ENCODE measurements at places on chromosomes 5 and 9.

DNA sequence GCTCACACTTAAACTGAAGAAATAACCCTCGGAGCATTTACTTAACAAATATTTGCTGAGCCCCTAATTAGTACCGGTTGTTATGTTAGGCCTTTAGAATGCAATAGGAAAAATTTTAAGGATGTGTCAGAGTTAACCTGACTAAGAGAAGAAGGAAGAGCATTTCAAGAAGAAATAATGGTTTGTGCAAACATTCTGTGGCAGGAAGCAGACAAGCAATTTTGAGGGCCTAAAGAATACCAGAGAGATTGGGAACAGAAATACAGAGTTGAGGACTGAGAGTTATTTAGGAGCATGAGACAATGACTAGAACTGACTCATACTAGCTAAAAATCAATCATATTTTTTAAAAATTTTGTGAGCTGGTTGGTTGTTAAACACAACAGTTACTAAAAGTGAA is 218.8 kb downstream of the PRR16 start:
- no peak for DNase-seq

- DNase-seq, result no peak
These were observed 115.5 kb downstream of the SH3GL2 start for GRCh38 chr9:17694336-17694735.

DNA sequence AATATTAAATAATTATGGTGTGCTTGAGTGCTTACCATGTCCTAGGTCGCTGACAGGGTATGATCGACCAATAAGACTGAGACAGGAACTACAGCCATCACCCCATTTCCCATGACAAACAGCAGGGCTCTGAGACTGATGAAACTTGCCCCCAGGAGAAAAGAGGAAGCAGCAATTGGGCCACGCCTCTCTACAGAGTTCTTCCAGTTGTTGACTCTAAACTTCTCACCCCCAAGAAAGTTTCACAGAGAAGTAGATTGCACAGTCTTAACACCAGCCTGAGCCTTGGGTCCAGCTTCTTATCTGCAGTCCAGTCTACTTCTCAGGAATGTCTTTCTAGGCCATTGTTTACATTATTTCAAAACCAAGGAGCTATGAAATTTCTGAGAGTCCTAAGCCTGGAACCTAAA is 182.2 kb upstream of the ANKRD55 start:
- DNase-seq, result peak; percentile 67

DNA sequence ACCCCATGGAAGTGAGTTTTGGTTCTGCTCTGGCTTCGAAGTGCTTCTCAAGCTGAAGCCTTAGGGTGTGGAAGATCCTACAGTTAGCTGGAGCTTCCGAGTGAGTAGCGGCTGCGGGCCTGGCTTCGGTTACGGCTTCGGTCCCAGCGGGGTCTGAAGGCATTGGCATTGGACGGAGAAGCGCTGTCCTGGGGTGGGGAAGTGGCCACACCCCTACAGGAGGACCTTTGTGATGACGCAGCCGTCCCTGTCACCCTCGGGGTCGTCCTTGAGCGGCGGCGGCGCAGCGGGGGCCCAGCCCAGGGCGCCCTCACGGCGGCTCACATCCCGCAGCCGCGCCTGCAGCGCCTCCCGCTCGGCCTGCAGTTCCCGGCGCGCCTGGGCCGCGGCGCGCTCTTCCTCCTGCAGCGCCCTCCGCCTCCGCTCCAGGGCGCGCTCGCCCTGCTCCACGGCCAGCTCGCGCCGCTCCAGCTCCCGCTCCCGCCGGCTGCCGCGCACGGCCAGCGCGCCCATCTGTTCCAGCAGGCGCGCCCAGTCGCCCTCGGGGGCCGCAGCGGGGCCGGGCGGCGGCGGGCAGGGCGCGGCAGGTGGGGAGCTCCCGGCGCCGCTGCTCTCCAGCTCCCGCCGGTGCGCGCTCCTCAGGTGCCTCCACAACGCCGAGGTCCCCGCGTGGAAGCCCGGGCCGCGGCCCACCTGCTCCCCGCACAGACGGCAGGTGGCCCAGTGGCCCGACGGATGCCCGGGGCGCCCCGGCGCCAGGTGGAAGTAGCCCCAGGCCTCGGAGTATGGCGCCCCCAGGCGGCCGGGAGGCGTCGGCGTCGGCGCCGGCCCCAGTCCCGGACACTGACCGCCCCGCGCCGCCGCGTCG is 9.9 kb downstream of the ZBED3 start:
- peak; percentile 72 for DNase-seq

- no peak for DNase-seq
These were observed 453.3 kb downstream of the BNC2 start for GRCh38 chr9:16417161-16417560.

- DNase-seq, result no peak
These were observed 13.9 kb downstream of the ZNF346 start for GRCh38 chr5:177036443-177036842.

GRCh38 chr9:109186857-109187520 is 19.9 kb upstream of the FRRS1L start:
- DNase-seq, result no peak

DNA sequence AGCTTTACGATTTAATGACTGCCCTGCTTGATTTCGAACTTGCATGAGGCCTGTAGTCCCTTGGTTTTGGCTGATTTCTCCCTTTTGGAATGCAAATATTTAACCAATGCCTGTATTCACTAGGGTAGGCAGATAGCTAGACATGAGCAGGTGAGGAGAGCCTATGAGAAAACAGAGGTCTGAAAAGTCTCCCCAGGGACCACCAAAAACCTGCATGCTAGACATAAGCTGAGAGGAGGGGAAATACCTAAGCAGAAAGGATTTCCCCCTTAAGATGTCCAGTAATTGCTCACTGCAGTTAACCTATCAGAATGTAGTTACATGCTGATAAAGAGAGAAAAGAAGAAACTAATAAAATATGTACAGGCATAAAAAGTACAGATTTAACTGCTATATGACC is 667.4 kb upstream of the SEMA6A start:
- DNase-seq, result no peak

DNA sequence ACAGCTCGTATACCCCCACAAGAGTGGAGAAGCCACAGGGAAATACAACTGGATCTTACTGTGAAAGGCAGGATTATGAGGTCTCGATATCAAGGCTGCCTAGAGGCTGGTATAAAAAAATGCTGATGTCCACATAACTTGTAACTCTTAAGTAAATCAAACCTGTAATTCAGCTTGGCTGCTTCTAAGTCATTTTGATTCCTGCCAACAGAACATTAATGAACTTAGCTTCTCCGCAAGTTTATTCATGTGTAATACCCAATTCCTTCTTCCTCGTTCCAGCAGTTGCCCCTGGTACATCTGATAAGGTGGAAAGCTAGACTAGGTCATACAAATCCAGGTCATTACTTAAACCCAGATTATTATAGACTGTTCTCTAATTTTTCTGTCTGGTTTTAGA is 16.4 kb upstream of the SMIM15 start:
- DNase-seq, result no peak

DNA sequence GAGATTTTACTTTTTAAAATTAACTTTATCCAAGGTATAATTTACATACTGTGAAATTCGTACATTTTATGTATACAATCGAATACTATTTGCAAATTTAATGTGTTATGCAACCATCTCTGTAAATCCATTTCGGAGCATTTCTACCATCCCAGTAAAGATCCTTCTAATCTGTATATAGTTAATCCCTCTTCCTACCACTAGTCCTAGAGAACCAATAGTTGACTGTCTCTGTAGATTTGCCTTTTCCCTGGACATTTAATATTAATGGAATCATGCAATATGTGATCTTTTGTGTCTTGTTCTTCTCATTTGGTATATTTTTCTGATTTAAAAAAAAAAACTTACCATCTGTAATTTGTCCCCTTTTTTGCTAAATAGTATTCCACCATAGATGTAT is 74.8 kb downstream of the RAB24 start:
- no peak for DNase-seq

DNA sequence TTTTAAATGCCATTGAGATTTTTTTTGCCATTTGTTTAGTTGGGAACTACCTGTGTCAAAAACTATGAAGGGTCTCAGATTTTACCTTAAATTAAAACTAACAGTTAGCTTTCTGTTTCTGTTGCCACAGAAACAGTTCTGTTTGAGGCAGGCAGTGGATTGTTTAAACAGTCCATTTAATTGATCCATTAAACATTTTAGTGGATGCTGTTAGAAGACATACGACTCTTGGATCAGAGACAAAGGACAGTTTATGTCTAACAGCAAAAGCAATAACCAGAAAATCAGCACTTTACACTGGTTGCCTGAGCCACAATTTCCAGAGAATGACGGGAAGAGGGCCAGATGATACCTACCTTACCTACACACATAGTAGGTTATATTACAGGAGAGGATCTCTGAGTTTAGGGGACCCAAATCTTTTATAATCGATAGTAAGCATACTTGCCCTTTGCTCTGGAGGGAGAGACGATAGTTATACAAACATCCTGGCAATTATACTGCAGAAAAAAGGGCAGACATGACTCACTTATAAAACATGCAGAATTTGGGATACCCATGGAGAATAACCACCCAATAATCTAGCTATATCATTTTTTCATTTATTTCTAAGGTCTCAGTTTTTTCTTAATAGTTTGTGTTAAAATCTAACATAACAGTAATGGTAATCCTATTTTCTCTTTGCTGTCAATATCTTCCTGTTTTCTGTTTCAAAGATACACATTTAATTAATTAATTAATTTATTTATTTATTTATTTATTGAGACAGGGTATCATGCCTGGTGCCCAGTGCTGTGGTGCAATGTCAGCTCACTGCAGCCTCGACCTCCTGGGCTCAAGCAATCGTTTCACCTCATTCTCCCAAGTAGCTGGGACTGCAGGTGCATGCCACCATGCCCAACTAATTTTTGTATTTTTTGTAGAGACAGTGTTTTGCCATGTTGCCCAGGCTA is 136.7 kb upstream of the TNFAIP8 start:
- DNase-seq, result no peak

DNA sequence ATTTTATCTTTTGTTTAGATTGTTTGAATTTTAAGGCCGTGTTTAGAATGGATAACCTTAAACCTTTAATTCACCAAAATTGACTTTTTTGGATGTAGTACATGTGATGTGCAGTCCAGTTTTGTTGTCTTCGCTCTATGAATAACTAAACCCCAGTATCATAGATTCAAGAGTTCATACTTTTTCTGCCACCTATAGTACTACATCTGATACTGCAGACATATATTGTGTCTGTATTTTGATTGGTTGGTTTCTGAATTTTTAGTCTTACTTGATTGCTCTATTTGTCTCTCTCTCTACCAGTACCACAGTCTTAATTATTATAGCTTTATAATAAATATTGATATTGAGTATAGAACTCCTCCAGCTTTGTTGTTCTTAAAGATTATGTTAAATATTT is 58.1 kb downstream of the PPIP5K2 start:
- DNase-seq, result no peak

- no peak for DNase-seq
These were observed 61.6 kb downstream of the CSNK1A1 start for GRCh38 chr5:149489605-149490037.

DNA sequence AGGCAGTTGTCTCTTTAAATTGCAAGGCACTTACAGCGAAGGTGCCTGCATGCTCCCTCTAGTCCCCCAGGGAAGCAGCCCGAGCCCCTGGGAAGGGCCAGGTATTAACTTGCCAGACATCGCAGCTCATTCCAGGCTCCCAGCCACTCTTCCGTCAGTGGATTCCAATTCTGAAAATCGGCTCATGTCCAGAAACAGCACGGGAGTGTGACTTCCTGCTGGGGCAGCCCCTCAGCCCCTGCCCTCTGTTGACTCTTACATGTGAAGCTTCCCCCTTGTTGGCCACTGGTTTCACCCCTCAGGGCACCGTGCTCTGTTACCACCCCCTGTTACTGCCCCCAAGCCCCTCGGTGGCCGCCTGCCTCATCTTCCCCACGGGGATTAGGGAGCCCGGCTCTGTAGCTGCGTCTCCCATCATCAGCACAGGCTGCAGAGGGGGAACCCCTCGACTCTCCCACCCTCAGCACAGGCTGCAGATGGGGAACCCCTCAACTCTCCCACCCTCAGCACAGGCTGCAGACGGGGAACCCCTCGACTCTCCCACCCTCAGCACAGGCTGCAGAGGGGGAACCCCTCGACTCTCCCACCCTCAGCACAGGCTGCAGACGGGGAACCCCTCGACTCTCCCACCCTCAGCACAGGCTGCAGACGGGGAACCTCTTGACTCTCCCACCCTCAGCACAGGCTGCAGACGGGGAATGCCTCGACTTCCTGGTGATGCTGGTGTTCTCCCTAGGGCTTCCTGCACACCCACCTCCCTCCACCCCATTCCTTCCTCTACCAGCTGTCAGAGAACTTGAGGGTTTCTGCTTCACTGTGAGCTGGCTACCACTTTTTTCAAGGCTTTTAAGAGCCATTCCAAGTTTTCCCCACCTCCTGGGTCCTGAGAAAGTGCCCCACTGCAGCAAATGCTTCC is 11.1 kb upstream of the CACNA1B start:
- no peak for DNase-seq

DNA sequence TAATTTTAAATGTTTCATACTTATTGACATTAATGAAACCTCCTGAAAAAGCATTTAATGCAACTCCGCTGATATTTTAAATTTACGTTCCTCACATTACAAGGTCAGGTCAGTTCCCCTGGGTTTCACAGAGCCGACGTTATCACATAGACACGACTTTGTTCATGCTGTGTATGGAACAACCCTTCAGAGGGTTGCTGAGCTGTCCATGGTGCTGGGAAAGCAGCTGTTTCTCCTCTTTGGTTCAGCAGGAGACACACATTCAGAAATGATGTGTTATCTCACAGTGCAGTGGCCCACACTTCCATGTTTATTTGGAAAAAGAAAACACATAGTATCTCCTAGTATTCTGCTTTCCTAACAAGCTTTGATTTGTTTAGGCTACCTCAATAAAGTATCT is 53.5 kb downstream of the PPP2R2B start:
- peak; percentile 13 for DNase-seq

- peak; percentile 77 for DNase-seq
These were observed 218.4 kb downstream of the ANXA1 start for GRCh38 chr9:73370053-73370452.

- DNase-seq, result no peak
These were observed 3.7 kb upstream of the CLK4 start for GRCh38 chr5:178630475-178630930.

GRCh38 chr5:157443041-157443549 is 16.9 kb upstream of the NIPAL4 start:
- DNase-seq, result no peak

DNA sequence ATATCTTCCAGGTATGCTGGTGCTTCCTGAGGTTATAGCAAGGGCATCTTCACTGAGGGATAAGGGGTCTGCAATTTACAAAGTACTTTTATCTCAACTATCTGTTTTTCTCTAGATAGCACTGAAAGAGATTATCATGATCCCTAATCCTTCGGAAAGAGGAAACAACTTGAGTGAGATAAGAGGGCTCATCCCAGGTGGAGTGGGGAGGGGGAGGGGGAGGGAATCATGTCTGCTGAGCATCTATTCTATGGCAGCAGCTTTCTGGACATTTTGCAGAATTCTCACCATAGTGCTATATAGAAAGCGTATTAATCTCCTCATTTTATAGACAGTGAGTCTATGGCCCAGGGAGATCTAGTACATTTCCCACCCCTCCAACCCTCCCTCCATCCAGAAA is 5.9 kb downstream of the TNFSF15 start:
- DNase-seq, result no peak

DNA sequence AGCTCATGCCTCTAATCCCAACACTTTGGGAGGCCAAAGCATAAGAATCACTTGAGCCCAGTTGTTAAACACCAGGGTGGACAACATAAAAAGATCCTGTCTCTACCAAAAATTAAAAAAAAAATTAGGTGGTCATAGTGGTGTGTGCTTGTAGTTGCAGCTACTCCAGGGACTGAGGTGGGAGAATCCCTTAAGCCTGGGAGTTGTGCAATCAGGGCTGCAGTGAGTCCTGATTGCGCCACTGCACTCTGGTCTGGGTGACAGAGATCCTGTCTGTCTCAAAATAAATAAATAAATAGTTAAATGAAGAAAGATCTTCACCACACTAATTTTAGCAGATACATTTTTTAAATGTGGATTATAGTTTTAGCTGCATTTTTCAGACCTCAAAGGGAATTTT is 433.2 kb downstream of the MAT2B start:
- no peak for DNase-seq

Data from hematopoietic multipotent progenitor cell treated with erythropoietin and hydrocortisone succinate and interleukin-3 and kit ligand, for 8 days (in vitro differentiated cells).